Fibroblast of mammary gland (primary cell): ENCODE measurements at places on chromosomes 1 and 21.

DNA sequence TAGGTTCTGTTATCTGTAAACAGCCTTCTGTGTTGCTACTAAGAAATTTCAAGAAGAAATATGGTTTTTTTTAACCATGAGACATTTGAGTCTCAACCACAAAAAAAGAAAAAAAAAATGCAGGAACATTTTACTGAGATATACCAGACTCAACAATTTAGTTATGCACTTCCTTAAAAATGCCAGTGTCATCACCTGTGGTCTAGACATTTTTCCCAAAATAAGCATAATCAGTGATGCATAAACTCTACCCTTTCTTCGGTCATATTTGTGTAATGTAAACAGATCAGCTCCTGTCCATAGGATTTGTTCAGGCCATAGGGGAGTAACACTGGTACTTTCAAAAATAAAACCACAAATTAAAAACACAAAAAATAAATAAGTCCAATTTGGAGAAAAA, 122.6 kb upstream of the TNFSF4 start:
- peak; percentile 87 for DNase-seq

DNA sequence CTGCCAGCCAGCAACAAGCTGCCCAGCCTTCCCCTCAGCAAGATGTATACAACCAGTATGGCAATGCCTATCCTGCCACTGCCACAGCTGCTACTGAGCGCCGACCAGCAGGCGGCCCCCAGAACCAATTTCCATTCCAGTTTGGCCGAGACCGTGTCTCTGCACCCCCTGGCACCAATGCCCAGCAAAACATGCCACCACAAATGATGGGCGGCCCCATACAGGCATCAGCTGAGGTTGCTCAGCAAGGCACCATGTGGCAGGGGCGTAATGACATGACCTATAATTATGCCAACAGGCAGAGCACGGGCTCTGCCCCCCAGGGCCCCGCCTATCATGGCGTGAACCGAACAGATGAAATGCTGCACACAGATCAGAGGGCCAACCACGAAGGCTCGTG, 13.3 kb upstream of the PIGV start:
- DNase-seq: no peak

- DNase-seq: no peak
These were observed 77.0 kb downstream of the PGM1 start for GRCh38 chr1:63670164-63670563.

GRCh38 chr1:7831458-7831857, 21.4 kb downstream of the UTS2 start:
- DNase-seq: no peak

- DNase-seq: no peak
These were observed 88.8 kb downstream of the PRDM2 start for GRCh38 chr1:13788795-13789194.

GRCh38 chr1:41581216-41582003, 96.9 kb upstream of the EDN2 start:
- DNase-seq: no peak

DNA sequence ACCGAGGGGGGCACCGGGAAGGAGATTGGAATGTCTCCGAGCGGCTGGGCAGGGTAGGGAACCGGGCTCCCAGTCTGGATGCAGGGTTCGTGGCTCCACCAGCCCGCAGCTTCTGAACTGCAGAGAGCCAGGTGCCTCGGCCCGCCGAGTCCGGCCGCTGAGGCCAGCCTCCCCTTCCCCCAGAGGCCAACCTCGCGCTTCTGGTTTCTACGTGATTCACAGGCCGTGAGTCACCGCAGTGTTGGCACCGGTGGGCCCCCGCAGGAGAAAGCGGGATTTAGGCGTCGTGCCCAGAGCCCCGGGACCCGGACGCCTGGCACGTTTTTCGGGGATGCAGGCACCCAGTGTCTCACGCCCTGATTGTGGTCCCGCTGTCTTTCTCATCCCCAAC, 458 bp downstream of the CRABP2 start:
- peak; percentile 78 for DNase-seq

DNA sequence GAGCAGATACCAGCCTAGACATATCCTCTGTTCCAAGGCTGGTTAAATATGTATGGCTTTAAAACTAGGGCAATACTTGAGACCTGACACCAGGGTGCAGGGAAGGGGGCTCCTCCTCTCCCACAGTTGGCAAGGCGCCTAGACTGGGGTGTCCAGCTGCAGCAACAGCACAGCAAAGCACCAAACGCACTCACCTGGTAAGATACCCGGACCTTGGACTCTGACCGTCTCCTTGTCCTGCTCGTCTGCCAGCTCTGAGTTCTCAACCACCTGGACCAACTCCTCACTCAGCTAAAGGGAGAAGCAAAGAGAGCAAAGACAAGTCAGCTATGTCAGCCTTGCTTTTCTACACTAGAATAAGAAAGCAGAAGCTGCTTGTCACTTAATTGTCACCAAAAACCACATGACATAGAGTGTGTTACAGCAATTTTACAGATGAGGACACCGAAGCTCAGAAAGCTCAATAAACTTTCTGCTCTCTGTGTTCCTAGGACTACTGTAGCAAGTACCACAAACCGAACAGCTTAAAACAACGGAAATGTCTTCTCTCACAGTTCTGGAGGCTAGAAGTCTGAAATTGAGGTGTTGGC, 4.4 kb downstream of the PACC1 start:
- no peak for DNase-seq

GRCh38 chr1:236064674-236065508, at the start of gene NID1:
TSS of gene NID1 (minus strand) at chr1:236065090. CDS start at chr1:236065079, 11 bp downstream.
- peak; percentile 81 for DNase-seq

- DNase-seq: no peak
These were observed 543 bp upstream of the MARK1 start for GRCh38 chr1:220527279-220527907.

- DNase-seq: peak; percentile 10
These were observed 15.6 kb upstream of the VAMP3 start for GRCh38 chr1:7755448-7755847.

GRCh38 chr1:12095452-12096263, 32.6 kb downstream of the TNFRSF8 start:
- peak; percentile 35 for DNase-seq

- DNase-seq: no peak
These were observed 31.5 kb upstream of the MTF2 start for GRCh38 chr1:93047618-93048017.
